ENCODE measurements at places on chromosomes 7 and 10.

- no peak for DNase-seq
Observed at GRCh38 chr10:44164251-44164956, 220.5 kb downstream of the CXCL12 start.

- no peak for DNase-seq
Observed at GRCh38 chr7:150982351-150982750, 4.2 kb upstream of the KCNH2 start.

- no peak for DNase-seq
Observed at GRCh38 chr10:11962176-11962575, 80.4 kb downstream of the UPF2 start.

DNA sequence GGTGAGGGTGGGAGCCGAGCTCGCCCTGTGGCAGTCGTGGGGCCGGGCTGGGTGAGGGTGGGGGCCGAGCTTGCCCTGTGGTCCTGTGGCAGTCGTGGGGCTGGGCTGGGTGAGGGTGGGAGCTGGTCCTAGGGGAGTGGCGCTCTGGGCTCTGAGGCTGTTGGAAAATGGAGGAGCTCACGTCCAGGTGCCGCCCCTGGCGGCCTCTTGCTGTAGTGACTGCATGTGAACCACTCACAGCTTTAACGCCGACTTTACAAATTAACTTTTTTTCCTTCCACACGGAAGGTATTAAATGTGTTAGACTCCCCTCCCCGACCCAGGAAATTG lies 312.6 kb downstream of the WDR37 start:
- peak; percentile 60 for DNase-seq

DNA sequence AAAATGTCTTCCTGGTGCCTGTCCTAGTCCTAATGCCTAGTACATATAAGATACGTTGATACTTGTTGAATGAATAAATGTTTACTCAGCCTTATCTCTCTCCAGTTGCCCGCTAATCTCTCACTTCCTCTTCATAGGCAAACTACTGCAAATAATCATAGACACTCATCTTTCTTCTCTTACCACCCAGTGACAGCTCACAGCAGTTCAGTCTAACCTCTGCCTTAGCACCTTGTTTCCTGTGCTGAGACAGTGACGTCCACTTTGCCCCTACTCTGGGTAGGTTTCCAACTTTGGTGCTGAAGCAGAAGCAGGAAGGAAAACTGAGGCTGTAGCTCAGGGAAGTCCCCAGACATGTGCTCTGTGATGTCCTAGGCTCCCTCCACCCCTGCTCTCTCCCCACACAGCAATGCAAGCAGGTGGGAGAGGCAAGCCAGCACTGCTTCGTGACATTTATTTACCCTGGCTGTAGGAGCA lies 45.5 kb upstream of the RHOBTB1 start:
- no peak for DNase-seq

GRCh38 chr7:158609313-158609974 lies 21.8 kb upstream of the PTPRN2 start:
- no peak for DNase-seq

DNA sequence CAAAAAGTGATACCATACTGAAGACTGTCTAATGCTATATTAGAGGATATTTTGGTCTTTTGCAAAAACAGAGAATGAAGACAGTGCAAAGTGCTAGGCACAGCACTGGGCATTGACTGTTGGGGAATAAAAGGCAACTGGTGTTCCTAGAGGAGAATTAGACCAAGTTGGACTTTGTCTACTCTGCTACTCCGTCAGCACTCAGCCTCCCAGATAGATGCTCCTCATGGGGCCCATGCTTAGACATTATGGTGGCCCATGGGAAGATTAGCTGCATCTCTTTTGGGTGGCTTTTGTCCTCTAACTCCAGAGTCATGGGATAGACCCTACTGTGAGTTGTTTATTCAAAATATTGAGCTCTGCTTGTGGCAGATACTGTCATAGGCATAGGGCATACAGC lies 113.5 kb downstream of the RBM20 start:
- no peak for DNase-seq

DNA sequence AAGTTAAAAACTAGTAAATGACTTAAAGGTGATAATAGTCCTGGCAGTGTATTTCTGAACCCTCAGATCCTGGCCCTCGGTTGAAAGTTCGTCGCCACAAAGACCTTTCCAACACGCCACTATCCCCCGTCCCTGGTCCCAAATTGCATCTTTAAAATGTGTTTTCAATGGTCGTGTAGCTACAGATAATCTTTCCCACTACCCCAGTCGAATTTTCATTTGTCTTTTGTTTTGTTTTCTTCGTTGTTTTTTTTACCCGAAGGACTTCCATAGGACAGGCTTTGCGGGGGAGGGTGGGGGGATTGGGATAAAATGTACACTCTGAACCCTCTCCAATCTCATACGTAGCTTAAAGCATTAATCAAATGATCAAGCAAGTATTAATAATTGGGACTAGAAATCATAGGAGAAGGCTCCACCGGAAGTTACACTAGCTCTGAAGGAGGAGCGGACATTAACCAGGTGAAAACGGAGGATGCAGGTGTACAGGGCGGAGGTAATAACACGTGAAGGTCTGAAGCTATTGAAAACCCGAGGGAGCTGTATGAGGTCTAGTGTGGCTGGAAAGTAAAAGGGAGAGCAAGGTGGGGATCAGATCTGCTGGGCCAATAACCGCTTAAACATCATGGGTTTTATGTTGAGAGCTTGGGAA lies 32.8 kb upstream of the PHF14 start:
- DNase-seq: peak; percentile 23

DNA sequence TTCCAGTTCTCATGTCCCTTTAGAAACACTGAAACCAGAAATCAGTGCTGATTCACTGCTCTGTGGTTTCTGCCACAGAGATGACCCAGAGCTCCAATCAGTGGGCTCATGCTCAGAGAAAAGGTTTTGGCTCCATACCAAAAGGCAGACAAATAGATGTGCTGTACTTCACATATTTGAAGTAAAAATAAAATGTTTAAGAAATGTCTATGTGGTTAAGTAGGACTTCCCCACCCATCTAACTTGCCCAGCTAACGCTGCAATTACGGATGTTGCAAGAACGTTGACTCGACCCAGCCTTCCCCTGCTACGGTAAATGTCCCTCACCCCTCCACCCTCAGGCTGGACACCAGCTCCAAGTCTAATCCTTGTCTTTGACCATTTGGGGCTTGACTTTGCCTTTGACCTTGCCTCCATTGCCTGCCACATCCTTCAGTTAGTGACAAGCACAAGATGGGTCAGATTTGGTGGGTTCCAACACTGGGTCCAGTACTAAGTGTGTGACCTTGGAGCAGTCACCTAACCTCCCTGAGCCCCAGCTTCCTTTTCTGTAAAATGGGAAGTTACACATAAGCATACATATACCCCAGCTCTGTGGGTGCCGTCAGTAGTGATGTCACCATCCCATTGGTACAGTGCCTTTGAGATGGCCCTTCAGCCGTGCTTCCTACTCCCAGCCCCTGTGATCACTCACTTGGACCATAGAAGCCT lies 95.8 kb downstream of the CHST15 start:
- DNase-seq: no peak

DNA sequence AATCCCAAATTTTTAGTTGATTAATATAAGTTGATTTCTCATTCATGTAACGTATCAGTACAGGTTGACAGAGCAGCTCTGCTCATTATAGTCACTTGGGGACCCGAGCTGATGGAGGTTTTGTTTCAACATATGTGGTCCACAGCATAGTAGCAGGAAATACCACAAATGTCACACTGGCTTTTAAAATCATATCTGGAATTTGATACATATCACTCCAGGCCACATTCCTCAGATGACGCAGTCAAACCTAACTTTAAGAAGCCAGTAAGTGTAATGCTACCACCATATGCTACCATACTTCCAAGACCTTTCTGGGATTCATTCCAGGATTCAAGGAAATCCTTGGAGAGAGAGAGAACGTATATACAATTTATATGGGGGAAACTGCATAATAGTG lies 156.3 kb downstream of the PHF14 start:
- DNase-seq: no peak

DNA sequence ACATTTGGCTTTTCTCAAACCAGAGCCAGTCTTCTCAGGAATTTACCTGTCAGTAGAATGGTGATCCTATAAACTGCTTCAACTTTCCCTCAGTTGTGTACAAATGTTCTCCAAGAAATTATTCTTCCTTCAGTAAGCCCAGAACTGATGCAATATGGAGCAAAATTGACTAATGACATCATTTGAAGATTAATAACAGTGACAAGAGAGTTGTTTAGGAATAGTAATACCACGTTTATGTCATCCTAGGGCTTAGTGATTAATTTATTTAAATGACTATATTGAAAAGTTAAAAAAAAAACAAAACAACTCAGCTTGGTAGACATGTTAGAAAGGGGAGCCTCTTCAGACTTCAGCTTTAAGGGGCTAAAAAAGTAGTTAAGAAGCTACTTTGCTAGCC lies 933.2 kb downstream of the GATA3 start:
- DNase-seq: no peak

DNA sequence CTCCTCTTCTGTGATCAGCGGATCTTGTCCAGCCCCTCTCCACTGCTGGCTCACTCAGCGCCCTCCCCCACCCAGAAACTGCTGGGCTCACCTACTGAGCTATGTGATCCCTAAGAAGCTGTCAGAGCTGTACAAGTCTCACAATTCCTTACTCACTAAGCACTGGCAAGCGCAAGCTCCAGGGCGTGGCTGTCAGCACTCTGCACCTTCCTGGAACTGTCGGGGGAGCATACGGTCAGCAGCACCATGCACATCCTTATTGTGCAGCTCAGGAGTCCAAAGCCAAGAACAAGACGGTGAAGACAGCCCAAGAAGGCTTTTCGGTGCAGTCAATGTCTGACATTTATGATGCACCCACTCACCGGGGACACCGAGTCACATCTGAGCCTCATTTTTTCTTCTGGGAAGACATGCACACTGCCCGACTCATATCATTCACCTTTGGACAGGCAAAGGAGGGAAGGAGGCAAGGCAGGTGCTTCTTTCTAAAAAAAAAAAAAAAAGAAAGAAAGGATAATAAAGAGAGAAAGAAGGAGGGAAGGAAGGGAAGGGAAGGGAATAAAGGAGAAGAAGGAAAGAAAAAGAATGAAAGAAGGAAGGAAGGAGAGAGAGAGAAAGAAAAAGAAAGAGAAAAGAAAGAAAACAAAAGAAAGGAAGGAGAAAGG lies 56.3 kb downstream of the ASB13 start:
- DNase-seq: no peak

DNA sequence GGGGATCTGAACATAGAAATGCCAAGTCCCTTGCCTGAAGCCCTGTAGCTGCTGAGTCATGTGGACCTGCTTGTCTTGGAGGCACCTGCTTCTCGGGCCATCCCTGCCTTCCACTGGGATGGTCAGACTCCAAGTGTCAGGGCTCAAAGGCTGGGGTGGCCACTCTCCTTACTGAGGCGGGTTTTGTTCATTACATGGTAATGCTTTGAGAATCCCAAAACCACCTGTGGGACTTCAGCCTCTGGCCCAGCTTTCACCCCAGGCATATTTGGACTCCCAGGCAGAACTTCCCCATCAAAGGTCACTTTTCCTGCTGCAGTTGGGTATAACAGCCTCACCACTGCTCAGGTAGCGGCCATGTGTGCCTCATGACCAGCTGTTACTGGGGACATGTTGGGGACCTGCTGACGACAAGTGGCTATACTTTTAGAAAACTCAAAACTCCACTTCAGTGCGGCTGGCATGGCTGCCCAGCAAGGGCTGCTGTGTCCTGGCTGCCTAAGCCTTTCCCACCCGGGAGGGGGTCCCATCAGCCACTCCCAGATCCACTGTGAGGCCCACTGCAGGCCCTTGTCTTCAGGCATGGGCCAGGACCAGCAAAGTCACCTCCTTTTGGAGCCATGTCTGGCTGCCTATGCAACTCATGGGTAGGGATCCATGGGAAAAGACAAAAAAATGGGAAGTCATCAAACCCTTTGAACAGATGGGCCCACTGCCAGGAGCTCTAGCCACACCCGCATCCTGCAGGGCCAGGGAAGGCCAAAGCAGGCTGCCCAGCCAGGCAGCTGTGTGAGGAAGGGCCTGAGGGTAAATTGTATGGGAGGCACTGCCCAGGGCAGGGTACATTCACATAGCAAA lies 96.7 kb downstream of the ARHGAP22 start:
- no peak for DNase-seq

DNA sequence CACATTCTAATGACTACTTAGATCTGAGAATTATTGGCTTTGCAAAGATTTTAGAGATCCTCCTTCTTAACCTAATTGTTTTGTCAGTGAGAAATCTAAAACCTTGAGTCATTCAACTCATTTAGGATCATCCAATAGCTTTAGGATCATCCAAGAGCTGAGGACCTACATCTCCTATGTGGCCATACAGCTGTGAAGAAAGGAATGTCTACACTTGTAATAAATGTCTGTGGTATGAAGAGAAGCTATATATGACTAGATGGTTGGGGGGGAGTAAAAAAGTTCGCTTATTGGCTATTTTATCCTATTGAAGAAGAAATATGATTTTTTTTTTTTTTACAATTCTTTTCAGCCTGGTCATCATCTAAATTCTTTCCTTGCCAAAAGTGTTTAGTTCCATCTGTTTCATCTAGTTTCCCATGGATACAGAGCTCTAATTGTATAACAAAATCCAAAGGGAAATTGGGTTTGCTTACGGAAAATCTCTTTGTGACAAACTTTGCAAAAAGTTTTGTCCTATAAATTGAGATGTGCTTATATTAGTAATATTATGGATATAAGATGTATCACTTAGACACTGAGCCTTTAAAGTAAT lies 196.7 kb downstream of the PRKG1 start:
- DNase-seq: no peak

- DNase-seq: no peak
Observed at GRCh38 chr7:137006293-137006692, 137.8 kb downstream of the CHRM2 start.

- no peak for DNase-seq
Observed at GRCh38 chr10:88640186-88640585, 24.1 kb upstream of the LIPF start.

DNA sequence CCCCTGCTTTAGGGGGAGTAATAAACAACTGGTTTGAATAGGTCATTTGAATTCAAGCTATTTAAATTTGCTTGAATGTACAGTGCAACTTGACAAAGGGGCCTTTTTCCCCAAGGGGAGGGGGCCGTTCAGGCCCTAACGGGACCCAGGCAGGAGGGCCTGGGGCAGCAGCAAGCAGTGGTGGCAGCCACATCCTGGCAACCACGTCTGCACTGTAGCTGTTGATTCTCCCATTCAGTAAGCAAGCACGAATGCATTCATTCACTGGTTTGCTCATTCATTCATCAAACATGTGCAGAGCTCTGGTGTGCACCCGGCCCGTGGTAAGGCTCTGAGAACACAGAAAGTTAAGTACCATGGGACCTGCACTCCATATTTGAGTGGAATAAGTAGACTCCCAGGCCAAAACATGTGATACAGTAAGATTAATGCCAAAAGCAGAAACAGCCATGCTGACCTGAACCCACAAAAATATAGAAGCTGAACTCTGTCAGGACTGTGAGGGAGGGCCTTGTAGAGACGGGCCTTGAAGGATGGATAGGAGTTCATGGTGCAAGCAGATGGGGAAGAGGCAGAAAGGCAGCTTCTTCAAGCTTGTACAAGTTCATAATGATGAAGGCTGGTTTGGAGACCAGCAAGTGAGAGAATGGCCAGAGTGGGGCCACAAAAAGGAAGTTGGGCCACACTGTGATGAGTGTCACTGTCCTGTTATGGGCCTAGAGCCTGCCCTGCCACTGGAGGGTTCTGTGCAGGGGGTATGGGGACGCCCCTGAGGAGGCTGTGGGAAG lies 29.3 kb upstream of the C10orf53 start:
- no peak for DNase-seq

GRCh38 chr10:70830164-70830563 lies 14.4 kb downstream of the SGPL1 start:
- DNase-seq: no peak
